CD4-positive, alpha-beta T cell treated with Interleukin-17A for 4 hours (primary cell): ENCODE measurements at places on chromosomes 13 and 19.
A peak's percentile ranks its signal among the peaks of the same experiment; 100 is the strongest.

- DNase-seq, result no peak
These were observed 17.0 kb upstream of the TDRD3 start for GRCh38 chr13:60379837-60380565.

- no peak for DNase-seq
These were observed 188.5 kb downstream of the LACC1 start for GRCh38 chr13:44068169-44068568.

DNA sequence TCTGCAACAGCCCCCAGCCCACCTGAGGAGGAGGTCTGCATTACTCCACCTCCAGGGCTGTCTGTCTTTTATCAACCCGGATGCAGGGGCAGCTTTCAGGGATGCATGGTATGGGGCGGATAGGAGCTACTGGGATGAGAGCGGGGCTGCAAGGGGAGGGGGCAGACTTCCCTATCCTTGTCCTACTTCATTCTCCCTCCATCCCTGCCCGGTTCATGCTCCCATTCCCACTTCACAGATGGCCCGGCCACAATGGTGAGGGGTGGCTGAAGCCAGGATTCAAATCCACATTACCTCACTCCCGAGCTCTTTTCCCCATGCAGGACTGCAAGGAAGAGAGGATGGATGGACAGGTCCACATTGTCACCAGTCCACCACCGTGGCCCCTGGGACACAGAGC, 40.5 kb upstream of the VSTM2B start:
- DNase-seq, result no peak

GRCh38 chr19:5718579-5719273, 1.2 kb downstream of the LONP1 start:
- DNase-seq, result no peak

DNA sequence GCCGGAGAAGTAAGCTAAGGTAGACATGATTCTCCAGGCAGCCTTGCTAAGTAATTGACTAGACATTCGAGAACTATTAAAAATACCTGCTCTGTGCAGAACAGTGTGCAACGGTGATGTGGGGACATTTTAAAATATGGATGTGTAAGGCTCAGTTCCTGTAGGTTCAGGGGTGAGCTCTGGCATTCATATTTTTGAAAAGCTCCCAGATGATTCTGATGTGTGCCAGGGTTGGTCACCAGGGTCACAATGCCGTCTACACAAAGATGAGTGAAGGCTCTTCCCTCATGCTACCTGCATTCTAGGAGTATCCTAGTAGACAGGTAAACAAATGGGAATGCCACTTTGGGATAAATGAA, 702 bp upstream of the EPSTI1 start:
- DNase-seq, result peak; percentile 37

DNA sequence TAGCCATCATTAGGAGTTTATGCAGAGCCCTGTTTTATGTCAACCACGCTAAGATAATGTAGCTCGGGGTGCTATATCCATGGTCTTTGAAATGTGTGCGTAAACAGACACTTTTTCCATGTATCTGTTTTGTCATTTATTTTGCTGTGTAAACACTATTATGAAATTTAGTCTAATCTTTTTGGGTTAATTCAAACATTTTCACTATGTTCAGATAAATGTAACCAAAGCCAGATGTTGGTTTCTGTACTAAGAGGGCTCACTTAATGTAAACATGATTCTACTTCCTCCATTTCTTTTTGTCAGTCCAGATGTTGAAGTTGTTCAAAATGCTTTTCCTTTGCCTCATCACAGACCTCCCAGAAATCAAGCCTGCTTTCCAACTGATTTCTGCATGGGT, 499.5 kb upstream of the GPC6 start:
- no peak for DNase-seq

DNA sequence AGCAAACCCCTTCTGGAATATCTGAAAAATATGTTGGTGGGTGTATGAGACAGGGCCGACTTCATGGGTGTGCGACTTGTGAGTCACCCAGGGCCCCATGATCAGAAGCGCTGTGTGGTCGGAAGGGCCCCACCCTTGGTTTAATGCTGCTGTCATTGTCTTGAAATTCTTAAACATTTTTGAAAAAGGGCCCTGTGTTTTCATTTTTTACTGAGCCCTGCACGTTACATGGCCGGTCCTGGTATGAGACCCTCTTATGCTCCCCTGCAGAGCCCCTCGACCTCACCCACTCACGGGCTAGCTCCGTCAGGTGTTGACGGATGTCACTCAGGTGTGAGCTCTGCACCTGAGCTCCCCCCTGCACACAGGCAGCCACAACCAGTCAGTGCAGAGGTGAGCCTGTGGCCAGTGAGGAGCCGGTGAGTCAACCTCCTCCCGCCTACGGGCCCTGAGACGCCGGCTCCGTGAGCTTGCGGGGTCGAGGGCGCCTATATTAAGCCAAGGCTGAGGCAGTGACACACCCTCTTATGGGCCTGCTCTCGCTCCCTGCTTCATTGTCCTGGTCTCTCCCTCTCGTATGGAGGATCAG, 27.7 kb downstream of the GADD45B start:
- DNase-seq, result peak; percentile 81

DNA sequence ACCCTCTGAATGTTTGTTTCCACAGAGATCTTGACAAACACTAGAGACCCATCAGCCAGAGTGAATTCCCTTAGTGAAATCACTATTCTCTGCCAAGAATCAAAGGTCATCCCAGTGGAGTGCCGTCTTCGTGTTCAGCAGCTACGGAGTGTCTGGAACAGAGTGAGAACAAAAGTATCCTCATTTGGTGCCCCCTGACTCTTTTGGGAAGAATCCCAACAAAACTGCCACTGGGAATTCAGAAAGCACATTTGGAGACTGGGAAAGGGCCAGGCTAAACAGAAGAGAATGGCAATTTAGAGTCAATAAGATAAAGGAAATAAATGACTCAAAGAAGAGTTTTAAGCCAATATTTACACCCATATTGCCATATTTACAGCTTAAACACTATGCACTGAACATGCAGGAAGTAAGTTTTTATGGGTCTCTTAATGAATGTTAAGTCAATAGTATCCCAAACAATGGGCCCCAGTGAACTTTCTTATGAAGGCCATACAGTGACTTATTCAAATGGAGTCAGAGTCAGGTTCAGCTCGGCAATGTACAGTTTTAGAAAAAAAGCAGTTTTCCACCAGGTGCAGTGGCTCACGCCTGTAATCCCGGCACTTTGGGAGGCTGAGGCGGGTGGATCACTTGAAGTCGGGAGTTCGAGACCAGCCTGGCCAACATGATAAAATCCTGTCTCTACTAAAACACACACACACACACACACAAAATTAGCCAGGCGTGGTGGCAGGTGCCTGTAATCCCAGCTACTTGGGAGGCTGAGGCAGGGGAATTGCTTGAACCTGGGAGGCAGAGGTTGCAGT, 392.6 kb downstream of the KLF5 start:
- no peak for DNase-seq

- no peak for DNase-seq
These were observed 113.8 kb downstream of the TBC1D4 start for GRCh38 chr13:75368167-75368566.

GRCh38 chr13:25602176-25602575, 230.4 kb downstream of the ATP8A2 start:
- no peak for DNase-seq

- no peak for DNase-seq
These were observed 52.7 kb downstream of the COL4A1 start for GRCh38 chr13:110254151-110254679.

DNA sequence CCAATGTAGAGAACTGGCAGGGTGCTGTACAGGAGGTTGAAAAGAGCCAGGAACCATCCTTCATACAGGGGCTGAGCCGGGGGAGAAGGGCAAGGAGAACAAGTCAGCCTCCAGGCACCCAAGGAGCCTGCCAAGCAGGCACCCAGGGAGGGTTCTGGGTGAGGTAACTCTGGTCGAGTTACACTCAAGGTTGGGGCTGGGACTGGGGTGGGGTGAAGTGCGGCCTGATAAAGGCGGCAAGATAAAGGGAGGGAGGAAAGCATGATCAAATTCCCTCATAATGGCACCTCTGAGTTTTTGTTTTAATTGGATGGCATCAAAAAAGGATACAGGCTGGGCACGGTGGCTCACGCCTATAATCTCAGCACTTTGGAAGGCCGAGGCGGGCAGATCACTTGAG, 25.0 kb downstream of the ATP8B3 start:
- DNase-seq, result no peak

DNA sequence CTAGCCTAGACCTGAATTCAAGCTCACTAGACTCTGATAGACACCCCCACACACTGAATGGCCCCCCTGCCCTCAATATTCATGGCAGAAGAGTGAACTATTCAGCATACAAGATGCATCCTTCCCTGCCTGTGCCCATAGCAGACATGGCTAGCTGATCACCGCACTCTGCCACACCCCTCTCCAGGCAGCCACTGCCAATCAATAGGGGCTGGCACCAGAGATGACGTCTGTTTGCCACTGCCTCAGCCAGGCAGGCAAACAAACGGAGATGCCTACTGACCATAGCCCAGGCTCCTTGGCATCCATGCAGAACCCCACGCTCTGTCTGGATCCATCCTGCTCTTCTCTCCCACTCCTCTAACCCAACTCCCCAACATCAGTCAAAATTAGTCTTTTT, 13.8 kb upstream of the NPAS1 start:
- no peak for DNase-seq

DNA sequence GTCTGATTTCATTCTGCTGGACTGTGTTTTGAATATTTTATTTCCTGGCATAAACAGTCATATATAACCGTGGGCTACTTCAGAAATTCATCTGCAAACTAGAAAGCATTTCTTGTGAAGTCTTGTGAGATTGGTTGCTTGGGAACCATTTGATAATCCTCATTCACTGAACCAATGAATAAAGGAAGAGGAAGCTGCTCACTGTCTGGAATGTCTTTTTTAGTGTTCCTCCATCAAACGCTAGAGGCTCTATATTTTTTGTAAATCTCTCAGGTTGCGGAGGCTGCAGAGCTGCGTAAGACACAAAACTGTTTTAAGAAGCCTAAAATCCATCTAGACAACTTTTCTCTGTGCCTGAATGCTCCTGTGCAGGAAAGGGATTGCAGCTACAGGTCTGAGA, 18.7 kb upstream of the GPR12 start:
- DNase-seq, result no peak
